ENCODE measurements at places on chromosomes 6 and 20.

GRCh38 chr6:130098317-130098716, 79.9 kb downstream of the L3MBTL3 start:
- no peak for DNase-seq

DNA sequence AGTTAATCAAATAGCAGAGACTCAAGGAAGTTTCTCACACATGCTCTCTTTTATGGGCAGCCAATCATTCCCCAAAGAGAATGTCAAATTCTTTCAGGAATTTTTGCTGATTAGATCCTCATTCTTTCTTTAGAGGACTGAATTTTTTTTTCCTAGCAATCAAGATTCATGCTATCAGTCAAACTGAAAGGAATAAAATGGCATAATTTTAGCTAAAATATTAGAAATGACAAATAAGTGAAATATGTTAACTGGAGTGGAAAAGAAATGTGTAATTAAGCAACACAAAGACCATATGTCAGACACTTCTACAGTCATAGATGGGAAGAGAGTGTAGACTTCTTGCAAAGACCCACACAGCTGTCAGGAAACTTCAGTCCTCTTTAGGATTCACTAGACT, 242.3 kb upstream of the RNF217 start:
- no peak for DNase-seq

DNA sequence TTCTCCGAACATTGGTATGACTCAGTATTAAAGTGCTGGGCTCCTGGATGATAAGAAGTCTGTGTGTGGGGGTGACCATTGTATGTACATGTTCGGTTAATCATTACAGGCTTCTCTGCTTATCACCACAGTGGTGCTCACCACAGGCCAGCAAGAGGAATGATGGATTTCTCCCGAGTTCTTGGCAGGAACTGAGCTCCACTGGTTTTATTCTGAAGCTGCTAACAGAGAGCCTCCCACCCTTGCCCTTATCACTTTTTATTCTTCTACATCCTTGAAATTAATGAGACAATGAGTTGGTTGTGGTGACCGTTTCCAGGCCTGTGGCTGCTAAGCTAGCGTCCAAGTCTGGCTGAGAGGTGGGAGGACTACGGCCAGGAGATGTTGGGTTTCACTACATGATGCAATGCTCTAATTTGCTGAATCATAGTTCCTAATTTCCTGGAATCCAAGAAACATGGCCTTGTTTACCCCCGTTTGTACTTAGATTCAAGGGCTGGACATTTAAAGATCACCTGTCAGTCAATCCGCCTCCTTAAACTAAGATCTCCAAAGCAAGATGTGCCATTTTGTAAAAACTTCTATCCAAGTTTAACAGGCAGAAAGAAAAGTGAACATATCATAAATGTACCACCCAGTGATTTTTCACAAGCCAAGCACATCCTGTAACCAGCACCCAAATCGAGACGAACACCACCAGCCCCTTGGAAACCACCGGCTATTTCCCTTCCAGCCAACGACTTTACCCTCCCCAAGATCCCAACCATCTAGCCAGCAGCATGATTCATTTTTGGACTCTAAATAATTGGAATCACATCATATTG, 172.5 kb downstream of the FOXA2 start:
- DNase-seq = peak; percentile 21

DNA sequence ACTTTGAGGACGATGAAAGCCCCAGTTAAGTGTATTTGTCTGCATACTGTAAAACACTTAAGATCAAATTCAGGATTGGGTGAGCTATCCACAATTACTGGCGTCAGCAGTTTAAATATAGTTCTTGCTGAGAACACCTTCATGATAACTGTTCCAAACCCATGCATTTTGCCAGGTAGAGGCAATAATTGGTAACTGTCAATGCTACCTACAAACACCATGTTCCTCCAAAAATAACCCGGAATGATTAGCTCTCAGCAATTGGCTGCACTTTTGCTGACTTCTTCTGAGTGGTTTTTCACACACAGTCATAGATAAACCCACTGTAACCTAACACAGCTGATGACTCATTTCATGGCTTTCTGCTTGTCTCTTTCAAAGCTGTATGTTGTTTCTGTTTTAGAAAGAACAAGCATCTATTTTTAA, 1358.6 kb upstream of the GJE1 start:
- peak; percentile 75 for DNase-seq

- no peak for DNase-seq
Observed at GRCh38 chr20:18773566-18773965, 40.0 kb upstream of the SCP2D1 start.
